ENCODE measurements at places on chromosomes 7 and 10. TPM values are rescaled to one million over a fixed set of nuclear protein-coding genes. Genes with fewer than 3 reads are reported as not detected.

- DNase-seq, result peak; percentile 58
Measured at GRCh38 chr7:1611708-1612241, 41.9 kb upstream of the PSMG3 start.

The DRGX gene
- polyA plus RNA-seq, result 0.11 TPM

- peak; percentile 73 for DNase-seq
Measured at GRCh38 chr10:48493083-48493871, 111.6 kb downstream of the ARHGAP22 start.

The CDK14 gene
- 13.9 TPM for polyA plus RNA-seq

The SLC16A12 gene
- polyA plus RNA-seq, result 0.13 TPM

DNA sequence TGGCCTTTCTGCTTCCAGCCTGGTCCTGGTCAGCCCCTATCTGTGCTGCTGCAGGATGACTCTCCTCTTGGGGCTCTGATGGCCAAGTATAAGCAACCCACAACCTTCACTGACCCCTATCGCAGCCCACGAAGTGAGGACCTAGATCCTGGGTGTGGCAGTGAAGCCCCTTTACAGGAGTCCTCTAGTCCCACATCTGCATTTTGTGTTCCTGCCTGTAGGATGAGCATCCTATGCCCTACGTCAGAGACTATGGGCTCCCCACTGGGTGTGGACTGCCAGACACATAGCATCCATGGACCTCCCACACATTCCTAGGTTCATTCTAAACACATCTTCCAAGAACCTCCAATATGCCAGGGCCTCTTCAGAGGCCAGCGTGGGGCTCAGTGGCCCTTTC, 29.0 kb downstream of the ARHGAP22 start:
- no peak for DNase-seq

DNA sequence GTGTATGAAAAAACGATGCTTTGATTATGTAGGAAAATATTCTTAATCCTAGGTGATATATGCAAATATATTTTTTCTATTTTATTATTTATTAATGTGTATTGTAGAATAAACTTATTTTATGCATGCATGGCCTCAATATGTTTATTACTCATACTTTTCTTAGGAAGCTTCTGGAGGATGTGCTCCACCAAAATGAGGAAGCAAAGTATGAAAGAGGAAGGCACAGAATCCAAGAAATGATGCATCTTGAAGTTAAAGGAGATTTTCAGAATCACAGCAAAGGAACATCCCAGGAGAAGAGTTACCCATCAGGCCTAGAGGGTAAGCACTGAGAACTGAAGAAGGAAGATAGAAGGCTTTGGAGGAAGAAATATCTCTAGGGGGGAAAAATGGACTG, 35.0 kb upstream of the MRPS16 start:
- no peak for DNase-seq

The PNLIPRP1 gene
- polyA plus RNA-seq, result not detected

DNA sequence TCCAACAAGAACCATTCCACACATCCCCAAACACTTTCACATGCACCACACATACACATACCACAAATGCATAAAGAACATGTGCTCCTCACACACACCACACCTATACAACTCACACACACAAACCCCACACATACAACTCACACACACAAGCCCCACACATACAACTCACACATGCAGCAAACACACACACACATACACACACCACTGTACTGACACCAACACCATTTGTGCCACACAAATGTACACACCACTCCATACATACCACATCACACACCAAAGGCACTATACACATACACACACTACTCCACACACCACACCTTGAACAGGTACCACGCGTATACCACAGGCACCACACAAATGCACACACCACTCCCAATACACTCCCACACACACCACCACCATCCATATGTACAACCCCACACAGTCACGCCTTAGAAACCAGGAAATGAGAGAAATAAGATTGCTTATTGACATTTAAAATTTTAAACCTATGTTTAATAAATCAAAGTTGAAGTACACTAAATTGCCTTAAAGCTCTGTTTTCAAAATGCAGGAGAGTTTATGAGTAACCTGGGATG, 107.4 kb downstream of the ARL4A start:
- no peak for DNase-seq

The ICA1 gene
- polyA plus RNA-seq, result 2.4 TPM

GRCh38 chr7:107966711-107967110, 36.2 kb downstream of the LAMB1 start:
- no peak for DNase-seq

The HOXA5 gene
- polyA plus RNA-seq, result not detected

- no peak for DNase-seq
Measured at GRCh38 chr10:60430017-60430416, 40.3 kb upstream of the ANK3 start.

The ALOX5 gene
- polyA plus RNA-seq, result not detected

- DNase-seq, result no peak
Measured at GRCh38 chr7:122217125-122217524, 73.1 kb upstream of the AASS start.

The OR2A7 gene
- not detected for polyA plus RNA-seq

DNA sequence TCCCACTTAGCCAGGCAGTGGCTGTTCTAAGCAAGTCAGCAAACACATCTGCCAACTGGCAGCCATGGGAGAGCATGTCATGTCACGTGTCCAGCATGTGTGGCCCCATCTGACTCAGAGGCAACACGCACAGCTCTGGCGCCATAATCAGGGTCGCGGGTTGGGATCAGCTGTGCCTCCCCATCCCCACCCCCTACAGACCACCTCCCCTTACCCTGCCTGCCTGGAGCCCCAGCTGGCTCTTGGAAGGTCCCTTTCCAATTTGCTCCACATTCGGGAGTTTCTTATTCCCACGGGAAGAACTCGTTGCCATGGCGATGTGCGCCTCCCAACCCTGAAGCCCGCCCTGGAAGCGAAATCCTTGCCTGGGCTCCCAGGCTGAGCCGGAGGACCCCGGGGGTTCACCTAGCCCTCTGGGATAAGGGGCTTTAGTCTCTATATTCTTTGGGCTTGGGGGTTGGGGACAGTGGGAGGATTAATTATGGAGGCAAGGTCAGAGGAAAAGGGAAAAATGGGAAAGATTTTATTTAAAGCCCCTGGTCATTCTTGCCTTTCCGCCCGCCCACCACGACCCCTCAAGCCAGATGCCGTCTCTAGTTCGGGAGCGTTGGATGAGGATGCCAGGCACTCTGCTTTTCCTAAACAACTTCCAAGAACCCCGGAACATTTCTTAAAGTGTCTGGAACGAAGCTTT, 283.7 kb downstream of the ZEB1 start:
- DNase-seq, result peak; percentile 70

GRCh38 chr7:77667459-77668086, 28.7 kb upstream of the RSBN1L start:
- DNase-seq, result no peak

DNA sequence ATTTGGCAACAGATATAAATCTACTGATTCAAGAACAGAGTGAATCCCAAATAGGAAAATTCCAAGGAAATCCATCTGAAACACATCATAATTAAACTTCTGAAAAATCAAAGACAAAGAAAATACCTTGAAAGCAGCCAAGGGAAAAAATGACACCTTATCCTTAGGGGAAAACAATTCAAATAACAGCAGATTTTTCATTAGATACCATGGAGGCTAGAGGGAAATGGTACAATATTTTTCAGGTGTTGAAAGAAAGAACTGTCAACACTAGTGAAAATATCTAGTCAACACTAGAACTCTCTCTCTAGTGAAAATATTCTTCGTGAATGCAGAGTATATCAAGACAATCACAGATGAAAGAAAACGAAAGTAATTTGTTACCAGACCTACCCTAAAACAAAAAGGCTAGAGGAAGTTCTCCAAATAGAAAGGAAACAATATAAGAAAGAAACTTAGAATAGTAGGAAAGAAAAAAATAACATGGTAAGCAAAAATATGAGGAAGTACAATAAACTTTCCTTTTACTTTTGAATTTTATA, 5.7 kb upstream of the FAM241B start:
- no peak for DNase-seq

The OPALIN gene
- polyA plus RNA-seq, result not detected

- DNase-seq, result no peak
Measured at GRCh38 chr7:66683770-66684123, 55.1 kb downstream of the KCTD7 start.

DNA sequence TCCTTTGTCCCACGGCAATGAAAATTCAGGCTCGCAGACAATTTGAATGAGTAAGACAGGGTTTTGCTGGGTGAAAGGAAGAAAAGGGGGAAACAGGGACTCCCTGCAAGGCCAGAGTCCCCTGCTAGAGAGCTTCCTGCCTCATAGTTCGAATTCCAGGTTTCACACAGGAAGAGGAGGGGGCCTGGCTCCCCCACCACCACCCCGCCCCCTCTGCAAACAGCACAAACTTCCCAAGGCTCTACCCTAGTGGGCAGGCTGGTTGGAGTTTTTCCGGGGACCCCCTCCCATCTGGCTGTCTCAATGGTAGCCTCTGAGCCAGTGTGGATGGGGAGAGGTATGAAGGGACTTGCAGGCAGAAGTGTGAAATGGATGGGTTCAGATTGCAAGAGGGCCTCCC, 57.4 kb upstream of the NEBL start:
- no peak for DNase-seq

The RTKN2 gene
- 1.5 TPM for polyA plus RNA-seq

DNA sequence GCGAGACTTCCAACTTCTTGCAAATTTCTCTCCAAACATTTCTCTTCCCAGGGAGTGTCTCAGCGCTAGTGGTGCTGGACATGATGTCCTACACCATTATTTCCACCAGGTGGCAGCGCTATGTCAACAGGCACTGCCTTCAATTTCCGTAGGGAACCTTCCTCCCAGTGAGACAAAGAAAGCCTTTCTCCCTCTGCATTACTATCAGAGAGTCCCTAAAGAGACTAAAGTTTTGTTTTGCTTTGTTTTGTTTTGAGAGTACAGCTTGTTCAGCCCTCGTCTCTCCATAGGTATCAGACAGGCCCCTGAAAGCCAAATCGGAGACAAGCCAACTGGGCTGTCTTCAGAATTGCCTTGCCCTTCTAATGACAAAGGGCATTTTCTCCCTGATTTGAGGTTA, 44.2 kb upstream of the GGCT start:
- peak; percentile 77 for DNase-seq

Measured in SK-N-SH (cell line).